ENCODE measurements at places on chromosomes 5 and 9.

GRCh38 chr5:12357626-12358025, 453.4 kb upstream of the CTNND2 start:
- DNase-seq, result no peak

GRCh38 chr5:97618721-97619120, 435.7 kb upstream of the RIOK2 start:
- DNase-seq, result no peak

GRCh38 chr5:179878222-179879002, 19.8 kb upstream of the MRNIP start:
- DNase-seq, result no peak

- no peak for DNase-seq
Observed at GRCh38 chr9:90546200-90546599, 96.4 kb downstream of the DIRAS2 start.

DNA sequence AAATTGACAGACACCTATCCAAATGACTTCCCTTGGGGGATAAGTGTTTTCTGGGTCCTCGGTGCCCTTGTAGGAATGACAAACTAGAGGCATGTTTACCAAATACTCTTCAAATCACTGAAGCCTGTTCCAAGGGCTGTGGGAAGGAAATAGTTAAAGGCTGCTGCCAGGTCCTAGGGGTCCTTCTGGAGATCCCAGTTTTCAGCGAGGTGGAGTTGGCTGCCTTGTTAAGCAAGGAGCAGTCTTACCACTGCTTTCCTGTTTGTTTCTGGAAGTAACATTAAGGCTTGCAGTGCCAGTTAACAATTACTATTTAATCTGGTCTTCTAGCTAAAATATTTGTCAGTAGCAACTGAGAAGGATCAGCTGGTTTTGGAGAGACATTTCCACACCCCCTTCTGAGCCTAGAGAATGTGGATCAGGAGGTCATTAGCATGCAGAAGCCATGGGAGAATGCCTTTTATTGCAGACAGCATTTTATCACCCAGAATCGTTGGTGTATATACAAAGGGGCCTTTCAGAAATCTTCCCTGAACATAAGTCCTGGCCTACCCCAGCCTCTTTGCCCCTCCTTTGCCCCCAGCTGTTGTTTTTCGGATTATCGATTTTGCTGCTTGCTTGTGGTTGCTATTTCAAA, 238.8 kb downstream of the DMAC1 start:
- DNase-seq, result no peak

DNA sequence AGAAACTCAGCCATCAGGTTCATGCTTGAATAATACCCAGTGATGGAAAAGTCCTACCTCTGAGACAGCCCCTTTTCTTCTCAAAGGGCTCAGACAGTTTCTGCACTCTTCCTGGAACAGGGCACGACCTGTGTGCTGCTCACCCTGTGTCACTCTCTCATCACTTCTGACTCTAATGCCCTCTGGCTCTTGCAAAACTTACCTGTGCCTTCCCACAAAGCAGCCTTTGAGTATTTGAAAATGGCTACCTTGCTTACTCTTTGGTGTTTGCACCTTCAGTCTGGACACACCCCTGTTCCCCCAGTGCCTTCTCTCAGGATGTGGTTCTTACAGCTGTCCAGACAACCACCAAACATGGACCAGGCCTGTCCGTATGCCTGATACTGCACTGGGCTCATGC, 171.4 kb downstream of the GRIA1 start:
- no peak for DNase-seq

DNA sequence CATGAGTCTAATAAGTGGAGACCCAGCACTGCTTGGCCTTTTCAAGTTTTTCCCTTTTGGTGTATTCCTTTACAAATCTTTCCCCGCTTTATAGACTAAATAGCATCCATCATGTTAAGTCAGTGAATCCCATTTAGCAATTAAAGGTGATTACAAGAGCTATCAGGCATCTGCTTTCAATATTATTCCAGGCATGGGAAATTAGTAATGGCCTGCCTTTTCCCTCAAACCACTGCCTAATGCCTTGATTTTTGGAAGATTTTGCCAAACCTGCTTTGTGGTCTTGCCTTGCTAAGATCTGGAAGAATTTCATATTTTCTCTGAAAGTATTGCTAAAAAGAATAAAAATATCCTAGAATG, 102.8 kb upstream of the GNA14 start:
- no peak for DNase-seq

- no peak for DNase-seq
Observed at GRCh38 chr5:36706662-36707061, 100.3 kb downstream of the SLC1A3 start.

DNA sequence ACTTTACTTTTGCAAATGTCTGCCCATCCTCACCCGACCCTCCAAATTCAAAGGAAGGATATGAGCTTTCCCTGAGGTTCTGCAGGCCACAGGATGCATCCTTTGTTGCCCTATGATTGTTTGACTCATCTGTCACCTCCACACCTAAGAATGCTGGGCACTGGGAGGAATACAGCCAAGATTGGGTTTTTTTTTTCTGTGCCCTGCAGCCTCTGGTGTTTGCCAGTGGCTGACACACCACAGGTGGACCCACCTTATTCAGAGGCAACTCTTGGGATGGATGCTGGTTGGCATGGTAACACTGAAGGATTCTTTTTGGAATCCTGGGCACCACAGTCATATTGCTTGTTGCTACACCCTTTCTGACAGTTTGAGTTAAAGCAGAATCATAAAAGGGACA, 29.7 kb downstream of the C9orf152 start:
- peak; percentile 7 for DNase-seq

GRCh38 chr9:93614830-93615468, 38.6 kb downstream of the PHF2 start:
- no peak for DNase-seq
